Naive thymus-derived CD4-positive, alpha-beta T cell (primary cell): ENCODE measurements at places on chromosomes 5 and 9. TPM values are rescaled to one million over a fixed set of nuclear protein-coding genes. Genes with fewer than 3 reads are reported as not detected.

The SURF1 gene
- 96.1 TPM for polyA plus RNA-seq

The ZFP37 gene
- 1.7 TPM for polyA plus RNA-seq

The PIP5KL1 gene
- not detected for polyA plus RNA-seq

The PHYHD1 gene
- 5.1 TPM for polyA plus RNA-seq

The DUSP1 gene
- 53.5 TPM for polyA plus RNA-seq

The PIGO gene
- polyA plus RNA-seq = 30.6 TPM

The FST gene
- polyA plus RNA-seq = 0.55 TPM

The GRIA1 gene
- not detected for polyA plus RNA-seq
